ENCODE measurements at places on chromosomes 7 and 10.

DNA sequence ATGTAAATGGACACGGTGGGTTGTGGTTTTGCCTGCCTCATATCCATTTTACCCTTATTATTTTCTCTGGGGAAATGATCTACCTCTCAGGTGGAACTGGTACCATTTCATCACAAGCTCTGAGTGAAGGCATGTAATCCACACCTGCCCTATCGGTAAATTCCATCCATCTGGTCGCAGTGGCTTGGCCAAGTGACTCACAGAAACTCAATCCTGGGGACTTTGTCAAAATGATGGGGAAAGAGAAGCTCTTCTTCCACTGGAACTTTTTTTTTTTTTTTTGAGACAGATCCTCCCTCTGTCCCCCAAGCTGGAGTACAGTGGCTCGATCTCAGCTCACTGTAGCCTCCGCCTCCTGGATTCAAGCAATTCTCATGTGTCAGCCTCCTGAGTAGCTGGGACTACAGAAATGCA, 48.2 kb upstream of the ANKRD1 start:
- DNase-seq = no peak

GRCh38 chr10:1100691-1101368, 44.6 kb downstream of the WDR37 start:
- no peak for DNase-seq

DNA sequence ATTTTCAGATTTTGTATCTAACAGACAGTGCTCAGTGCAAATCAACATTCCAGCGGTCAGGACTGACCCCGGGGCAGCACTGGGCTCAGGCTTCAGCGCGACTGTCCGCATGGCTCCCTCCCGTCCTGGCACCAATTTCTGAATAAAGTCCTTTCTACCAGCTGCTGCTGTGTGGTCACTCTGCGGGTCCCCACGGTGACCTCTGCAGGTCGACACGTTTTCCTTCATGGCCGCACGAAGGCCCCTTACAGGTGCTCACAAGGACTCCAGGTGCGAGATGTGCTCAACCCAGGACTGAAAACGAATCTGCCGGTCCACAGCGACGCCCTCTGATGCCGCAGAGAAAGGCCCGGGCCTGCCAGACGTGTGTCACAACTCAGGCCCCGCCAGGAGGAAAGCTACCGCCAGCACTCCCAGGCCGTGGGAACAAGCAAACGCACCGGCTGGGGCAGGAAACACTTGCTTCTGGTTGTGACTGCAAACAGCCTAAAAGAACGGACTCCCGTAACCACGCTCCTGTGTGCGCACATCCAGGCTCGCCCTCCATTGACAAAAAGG, 3.7 kb upstream of the UTF1 start:
- DNase-seq = no peak

GRCh38 chr10:132685101-132685891, 100.7 kb downstream of the NKX6-2 start:
- DNase-seq = peak; percentile 73

- no peak for DNase-seq
Observed at GRCh38 chr7:130144312-130145171, 60.7 kb downstream of the TMEM209 start.
